ENCODE measurements at places on chromosomes 6 and 20.

- no peak for DNase-seq
Observed at GRCh38 chr6:42506070-42506469, 54.3 kb upstream of the TRERF1 start.

DNA sequence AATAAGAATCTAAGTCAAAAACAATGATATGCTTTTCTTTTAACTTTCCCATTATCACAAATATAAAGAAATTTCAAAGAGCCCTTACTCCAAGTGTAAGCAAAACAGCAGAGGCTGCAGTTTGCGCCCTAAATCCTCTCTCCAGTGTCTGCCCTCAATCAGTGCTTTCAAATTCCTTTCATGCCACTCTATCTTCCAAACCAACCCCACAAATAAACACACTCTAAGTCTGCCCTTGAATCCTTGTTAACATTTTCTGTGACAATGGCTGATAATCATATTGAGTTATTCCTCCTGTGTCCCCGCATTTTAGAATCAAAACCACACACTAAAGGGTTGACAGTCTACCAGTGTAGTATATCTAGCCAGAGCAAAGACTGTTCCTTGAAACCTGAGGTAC, 317.9 kb upstream of the MARCKS start:
- no peak for DNase-seq

- DNase-seq, result peak; percentile 96
Observed at GRCh38 chr6:14711056-14711703, 534.7 kb upstream of the JARID2 start.

GRCh38 chr6:85458782-85459181, 8.9 kb downstream of the NT5E start:
- no peak for DNase-seq

DNA sequence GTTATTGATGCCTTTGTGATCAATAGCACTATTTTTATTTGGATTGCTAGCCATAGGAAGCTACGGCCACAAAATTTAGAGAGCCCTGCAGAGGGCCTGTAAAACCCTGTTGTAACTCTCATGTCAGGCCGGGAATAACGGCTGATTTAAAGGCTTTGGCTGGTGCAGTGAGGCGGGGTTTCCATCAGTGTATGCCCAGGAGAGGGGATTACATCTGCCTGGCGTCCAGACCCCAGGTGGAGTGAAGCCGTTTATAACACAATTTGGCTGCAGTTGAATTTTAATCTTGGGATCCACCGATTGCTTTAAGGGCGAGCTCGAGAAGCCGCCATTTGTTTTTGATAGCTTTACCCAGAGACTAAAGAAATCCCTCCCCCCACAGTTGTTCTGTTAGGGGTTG, 29.1 kb upstream of the APCDD1L start:
- DNase-seq, result no peak

DNA sequence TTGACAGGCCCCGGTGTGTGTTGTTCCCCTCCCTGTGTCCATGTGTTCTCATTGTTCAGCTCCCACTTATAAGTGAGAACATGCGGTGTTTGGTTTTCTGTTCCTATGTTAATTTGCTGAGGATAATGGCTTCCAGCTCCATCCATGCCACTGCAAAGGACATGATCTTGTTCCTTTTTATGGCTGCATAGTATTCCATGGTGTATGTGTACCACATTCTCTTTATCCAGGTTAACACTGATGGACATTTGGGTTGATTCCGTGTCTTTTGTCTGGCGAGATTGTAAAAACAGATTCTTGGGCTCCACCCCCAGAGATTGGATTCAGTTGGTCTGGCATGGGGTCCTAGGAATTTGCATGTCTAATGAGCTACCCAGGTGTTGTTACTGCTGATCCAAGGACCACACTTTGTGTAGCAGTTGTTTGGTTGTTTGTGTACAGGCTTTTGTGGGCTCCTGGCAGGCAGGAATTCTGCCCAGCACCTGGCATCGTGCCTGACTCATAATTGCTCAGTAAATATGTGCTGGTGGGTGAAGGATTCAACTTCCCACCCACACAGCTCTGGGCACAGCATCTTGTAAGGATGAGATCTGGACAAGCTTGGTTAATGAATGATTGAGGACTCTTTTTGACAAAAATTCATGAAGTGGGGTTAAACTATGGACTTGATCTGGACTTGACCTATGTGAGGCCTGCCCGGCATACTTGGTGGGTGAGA, 5.2 kb downstream of the TOX2 start:
- no peak for DNase-seq

DNA sequence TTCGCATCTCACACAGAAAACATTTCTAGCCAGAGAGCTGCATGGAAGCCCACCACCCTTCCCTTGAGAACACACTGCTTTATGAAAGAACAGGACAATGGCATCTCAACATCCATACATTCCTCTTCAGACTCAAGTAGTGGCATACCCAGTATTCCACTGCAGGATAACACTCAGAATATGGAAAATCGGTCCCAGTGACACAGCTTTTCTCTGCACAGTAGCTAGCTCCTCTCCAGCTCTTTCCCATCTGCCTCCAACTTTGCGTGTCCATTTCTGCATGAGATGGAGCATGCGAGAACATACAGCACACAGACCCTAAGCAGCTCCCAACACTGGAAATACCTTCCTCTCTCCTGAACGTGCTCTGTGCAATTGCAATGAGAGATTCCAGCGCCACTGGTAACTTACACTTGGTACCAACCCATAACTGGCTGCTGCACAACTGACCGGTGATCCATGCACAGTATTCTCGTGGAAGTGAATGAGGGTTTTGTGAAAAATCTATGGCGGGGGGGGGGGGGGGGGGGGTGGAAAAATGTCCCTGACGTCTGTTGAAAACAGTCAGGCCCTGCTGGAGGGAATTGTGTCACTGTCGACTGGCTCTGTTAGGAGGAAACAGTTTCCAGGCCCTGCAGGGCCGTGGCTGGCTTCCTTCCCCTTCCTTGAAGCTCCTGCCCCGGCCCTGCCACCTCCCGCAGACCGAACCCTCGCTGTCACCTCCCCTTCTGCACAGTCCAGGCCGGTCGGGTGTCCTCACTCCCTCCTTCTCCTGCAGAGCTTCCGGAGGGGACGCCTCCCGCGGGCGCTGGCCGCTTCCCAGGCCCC, 265.9 kb upstream of the QKI start:
- no peak for DNase-seq

DNA sequence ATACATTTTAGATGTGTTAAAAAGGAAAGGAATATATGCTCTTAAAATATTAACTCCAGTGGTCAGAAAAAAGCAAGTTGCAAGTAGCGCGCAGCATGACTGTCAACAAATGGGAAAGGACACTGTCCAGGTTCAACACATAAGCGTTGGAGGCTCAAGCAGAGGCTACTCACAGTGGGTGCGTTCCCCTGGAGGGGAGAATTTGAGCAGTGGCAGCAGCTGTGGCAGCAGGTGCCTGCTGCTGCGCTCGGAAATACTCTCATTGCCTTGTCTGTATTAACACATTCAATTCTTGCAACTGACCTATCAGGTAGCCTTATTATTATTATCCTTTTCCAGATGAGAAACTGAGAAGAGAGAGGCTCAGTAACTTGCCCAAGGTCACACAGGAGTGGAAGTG, 21.9 kb upstream of the CCN6 start:
- DNase-seq, result no peak

DNA sequence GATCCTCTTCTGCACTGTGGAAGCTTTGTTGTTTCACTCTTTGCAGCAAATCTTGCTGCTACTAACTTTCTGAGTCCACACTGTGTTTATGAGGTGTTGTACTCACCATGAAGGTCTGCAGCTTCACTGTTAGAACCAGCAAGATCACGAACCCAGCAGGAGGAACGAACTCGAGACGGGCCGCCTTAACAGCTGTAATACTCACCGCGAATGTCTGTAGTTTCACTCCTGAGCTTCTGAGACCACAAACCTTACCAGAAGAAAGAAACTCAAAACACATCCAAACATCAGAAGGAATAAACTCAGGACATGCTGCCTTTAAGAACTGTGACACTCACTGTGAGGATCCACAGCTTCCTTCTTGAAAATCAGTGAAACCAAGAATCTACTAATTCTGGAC, 48.1 kb upstream of the MBOAT1 start:
- DNase-seq, result no peak

- no peak for DNase-seq
Observed at GRCh38 chr6:138161088-138161337, 726 bp upstream of the ARFGEF3 start.

- no peak for DNase-seq
Observed at GRCh38 chr20:51318058-51318949, 224.2 kb downstream of the NFATC2 start.

- peak; percentile 86 for DNase-seq
Observed at GRCh38 chr6:53547166-53547810, 2.4 kb upstream of the GCLC start.

- DNase-seq, result no peak
Observed at GRCh38 chr6:112231164-112231563, 23.2 kb downstream of the LAMA4 start.

DNA sequence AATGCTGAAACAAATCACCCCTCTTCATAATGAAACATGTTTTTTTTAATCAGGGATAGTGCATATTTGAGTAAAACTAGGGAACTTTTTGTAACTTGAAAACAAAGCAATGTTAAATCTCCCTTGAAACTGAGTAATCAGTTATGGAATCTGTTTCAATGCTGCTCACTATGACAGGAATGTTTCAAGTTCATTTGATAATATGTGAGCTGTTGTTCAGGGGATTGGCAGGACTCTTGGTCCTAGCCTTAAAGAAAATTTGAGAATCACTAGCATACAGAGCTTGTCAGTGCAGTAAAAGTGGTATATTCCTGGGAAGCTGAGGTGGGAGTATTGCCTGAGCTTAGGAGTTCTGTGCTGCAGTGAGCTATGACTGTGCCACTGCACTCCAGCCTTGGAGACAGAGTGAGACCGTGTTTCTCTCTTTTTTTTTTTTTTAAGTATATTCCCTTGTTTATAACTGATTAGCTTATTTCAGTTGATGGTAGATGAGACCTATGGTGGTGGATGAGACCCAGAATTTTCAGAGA, 21.6 kb upstream of the CALHM6 start:
- DNase-seq, result no peak

GRCh38 chr6:146582857-146583256, 15.9 kb upstream of the ADGB start:
- peak; percentile 96 for DNase-seq

GRCh38 chr6:103113416-103113815, 1719.9 kb downstream of the GRIK2 start:
- no peak for DNase-seq

- DNase-seq, result no peak
Observed at GRCh38 chr6:170449835-170450753, 103.0 kb downstream of the PSMB1 start.

DNA sequence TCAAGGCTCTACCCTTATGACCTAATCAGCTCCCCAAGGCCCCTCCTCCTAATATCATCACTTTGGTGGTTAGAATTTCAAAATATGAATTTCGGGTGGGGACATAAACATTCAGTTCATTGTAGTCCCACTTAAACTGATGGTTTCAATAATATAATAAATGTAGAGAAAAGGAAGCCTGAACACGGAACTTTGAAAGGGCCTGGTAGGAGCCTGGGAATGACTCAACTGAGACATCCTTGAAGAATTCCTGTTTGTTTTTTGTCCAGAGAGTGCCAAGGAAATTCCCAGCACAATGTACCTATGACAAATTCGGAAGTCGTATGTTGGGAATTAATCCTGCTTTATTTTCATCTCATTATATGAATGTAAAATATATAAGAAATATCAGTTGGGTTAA, 457.9 kb downstream of the PLCB1 start:
- DNase-seq, result no peak

- no peak for DNase-seq
Observed at GRCh38 chr6:36491378-36491965, 48.7 kb downstream of the KCTD20 start.

GRCh38 chr6:113104951-113105350, 752.2 kb upstream of the MARCKS start:
- DNase-seq, result no peak

GRCh38 chr20:36543184-36544133, 2.1 kb downstream of the MYL9 start:
- no peak for DNase-seq

GRCh38 chr6:10368861-10369260, 46.0 kb downstream of the TFAP2A start:
- no peak for DNase-seq

- no peak for DNase-seq
Observed at GRCh38 chr6:128500749-128501600, 19.4 kb downstream of the PTPRK start.

- no peak for DNase-seq
Observed at GRCh38 chr6:31720196-31720770, 1.3 kb downstream of the LY6G6C start.

GRCh38 chr6:169292338-169293124, 38.9 kb upstream of the THBS2 start:
- DNase-seq, result no peak

DNA sequence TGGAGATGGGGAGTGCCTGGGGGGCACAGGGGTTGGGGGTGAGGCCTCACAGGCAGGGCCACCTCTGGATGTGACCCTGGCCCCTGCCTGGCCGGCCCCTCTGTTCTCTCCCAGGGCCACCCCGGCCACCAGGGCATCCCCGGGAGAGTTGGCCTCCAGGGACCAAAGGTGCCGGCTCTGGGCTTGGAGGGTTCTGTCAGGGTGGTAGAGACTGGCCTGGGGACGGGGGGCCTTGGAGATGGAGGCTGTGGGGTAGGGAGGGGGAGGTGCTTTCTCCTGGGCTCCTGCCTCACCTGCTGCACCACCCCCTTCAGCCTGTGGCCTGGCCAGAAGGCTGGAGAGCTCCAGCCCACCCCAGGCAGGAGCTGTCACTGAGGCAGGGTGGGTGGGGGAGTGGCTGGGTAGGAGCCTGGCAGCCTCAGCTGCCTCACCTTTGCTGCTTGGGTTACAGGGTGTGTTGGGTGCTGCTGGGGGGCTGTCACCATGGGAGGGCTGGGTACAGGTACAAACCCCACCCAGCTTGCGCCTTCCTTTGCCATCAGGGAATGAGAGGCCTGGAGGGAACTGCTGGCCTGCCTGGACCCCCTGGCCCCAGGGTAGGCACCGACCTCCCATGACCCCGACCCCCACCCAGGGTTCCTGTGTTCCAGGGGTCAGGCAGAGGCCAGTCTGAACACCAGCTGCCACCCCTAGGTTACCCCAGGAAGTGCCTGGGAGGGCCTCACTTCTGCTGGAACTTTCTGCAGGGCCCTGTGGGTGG, 32.7 kb downstream of the COL20A1 start:
- no peak for DNase-seq

- DNase-seq, result peak; percentile 78
Observed at GRCh38 chr6:33914645-33915044, 110.8 kb upstream of the MLN start.

- no peak for DNase-seq
Observed at GRCh38 chr6:36128073-36128472, 2.2 kb upstream of the MAPK13 start.

GRCh38 chr6:154399097-154399496, 42.5 kb upstream of the IPCEF1 start:
- no peak for DNase-seq
